NCI-H1092 (cell line): ENCODE measurements at places on chromosomes 13 and 19.
A peak's percentile ranks its signal among the peaks of the same experiment; 100 is the strongest.

DNA sequence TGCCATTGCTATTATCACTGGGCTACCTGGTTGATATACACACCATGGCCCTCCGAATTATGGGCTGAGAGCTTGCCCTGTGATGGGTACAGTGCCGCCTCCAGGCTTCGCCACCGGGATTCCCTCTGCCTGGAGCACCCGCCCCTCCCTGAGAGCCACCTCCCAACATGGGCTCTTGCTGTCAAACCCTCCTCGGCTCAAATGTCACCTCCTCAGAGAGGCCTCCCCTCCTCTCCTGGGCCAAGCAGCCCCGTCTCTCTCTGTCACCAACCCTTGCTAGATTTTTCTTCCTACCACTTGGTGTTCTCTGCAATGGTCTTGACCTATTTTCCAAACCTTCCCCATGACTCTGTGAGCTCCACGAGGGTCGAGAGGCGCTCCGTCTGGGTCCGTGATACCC, 12.2 kb upstream of the TLE2 start:
- no peak for DNase-seq

GRCh38 chr13:111270126-111270525, 50.3 kb upstream of the TEX29 start:
- no peak for DNase-seq

DNA sequence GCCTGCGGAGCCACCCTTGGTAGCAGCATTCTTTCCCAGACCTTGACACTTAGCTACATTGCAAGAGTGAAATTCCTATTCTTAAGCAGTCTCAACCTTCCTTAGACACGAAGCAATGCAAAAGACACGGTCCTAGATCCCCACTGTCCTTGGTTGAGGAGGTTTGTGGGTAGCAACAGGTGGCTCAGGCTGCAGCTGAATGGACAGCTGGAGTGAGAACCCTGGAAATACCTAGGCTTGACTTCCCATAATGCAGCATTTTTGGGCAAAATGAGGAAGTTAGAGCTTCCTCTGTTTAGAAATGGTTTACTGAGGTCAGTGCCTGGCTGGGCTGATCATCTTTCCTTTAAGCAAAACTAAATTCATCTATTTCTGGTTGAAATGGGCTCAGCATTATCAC, 296.6 kb downstream of the RFC3 start:
- DNase-seq = no peak

DNA sequence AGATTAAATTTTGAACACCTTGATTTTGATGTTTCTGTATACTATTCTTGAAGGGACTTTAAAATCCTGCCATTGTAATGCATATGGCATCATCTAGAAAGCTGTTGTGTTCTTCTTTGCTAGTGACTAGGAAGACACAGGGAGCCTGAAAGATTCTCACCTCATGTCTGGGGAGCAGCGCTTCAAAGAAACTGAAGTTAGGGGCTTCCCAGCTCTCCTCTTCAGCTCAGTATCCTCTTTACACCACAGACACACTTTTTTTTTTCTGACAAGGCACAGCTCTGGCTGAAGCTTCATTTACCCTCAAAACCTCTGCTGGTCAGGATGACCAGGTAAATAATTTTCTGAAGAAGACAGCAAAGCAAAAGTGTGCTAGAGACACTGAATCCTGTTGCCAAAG, 255.6 kb downstream of the ITGBL1 start:
- DNase-seq = no peak

DNA sequence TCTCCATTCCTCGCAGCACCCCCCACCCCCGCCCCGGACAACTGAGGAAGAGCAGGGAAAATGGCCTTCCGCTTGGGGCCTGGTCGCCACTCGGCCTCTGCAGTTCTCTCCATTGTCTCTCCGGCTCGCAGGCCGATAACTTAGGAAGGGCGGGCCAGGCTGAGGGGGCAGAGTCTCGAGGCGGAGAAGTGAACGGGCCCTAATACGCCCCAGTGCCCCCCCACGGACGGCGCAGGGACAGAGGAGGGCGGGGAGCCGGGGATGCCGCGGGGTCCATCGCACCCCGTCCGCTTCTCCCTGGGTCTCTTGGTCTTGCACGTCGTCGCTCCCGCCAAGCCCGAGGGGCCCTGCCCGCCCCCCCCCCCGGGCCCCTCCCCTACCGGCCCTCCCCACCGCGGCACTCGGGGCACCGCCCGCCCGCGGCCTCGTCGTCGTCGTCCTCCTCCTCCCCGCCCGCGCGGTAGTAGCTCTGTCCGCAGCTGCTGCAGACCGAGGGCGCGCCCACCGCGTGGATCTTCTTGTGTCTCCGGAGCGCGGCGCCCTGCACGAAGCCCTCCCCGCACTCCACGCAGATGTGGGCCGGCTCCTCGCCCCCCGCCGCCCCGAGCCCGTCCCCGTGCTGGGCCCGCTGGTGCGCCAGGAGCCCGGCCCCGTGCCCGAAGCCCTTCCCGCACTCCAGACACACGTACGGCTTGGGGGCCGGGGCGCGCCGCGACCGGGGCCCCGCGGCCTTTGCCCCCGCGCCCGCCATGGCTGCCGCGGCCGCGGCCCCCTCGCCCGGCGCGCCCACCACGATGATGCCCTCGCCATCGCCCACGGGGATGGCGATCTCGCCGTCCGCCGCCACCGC, 33.2 kb downstream of the ZNF787 start:
- DNase-seq = no peak

GRCh38 chr19:38861368-38861767, 11.6 kb upstream of the HNRNPL start:
- DNase-seq = no peak

- no peak for DNase-seq
Observed at GRCh38 chr19:3225677-3226093, 1.2 kb downstream of the CELF5 start.

DNA sequence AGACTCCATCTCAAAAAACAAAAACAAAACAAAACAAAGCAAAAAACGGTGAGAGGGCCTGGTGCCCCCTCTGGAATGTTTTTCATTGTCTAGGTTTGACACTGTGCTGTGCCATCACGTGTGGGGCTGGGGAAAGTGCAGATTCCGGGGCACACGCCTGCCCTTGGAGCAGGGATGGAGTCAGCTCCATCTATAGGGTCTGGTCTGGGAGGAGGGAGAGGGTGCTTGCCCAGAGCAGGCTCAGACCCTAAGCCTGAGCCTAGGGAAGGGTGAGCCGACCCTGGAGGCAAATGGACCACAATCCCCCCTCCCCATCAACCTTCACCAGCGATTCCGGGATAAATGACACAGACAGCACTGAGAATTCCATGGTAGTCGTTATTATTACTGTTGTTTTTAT, 10.9 kb upstream of the ZBTB32 start:
- no peak for DNase-seq

DNA sequence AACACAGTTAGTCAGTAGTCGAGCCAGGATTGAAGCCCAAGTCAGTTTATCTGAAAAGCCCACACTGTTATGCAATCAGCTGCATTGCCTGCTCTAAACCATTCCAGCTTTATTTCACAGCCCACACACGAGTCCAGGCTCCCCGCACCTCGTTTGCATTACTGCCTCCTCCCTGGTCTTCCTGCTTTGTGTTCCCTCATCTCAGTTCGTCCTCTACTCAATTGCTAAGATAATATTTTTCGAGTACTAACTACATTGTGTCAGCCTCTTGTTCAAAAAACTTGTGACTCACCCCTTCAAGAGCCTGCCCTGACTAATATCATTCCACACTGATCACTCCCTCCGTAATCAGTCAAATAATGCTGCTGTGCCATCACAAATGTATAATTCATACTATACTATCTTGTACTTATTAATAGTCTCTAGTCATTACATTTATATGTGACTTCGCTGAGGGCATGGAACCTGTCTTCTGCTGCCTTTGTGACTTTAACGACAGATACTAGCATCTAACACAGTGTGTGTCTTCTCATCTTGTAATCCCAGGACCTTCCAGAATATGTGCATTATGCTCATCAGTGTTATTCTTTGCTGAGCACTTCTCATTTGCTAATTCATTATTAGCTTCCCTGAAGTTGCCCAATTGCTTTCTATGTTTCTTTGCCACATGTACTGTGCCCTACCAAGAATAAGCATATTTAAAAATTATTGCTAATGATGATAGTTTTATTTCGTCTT, 26.2 kb upstream of the WDFY2 start:
- DNase-seq = no peak

DNA sequence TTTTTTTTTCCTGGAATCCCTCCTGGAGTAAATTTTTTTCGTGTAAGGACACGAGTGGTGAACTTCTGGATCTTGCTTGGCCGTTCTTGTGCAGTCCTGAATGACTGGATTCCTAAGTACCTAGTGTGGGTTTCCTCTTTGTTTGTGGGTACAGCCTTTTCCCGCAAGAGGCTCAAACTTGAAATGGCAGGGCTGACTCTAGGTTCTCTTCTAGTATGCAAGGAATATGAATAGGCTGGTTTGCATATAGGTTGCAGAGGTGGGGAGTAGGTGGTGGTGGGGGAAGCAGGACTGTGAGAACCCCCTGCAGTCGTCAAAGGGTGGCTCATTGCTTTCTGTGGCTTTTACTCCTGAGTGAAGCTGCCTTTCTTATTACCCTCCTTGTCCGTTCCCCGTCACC, 13.6 kb downstream of the UBAC2 start:
- DNase-seq = no peak

GRCh38 chr13:43074824-43075510, 51.6 kb downstream of the DNAJC15 start:
- no peak for DNase-seq

DNA sequence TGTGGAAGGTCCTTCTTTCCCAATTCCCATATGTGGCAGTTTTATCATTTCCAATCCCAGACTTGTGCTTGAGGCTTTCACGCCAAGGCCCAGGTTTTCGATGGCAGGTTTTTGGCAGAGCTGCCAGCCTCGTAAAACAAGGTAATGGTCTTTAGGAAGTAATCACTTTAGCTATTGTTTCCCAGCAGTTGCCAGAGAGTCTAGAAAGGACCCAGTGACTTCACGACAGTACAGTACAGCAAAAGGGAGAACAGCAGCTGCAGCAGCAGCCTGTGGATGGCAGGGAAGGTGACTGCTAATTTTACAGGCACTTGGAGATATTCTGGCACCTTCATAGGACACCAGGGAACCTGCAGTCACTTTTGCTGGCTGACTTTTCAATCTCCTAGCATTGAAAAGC, 291.6 kb upstream of the MAB21L1 start:
- peak; percentile 32 for DNase-seq

DNA sequence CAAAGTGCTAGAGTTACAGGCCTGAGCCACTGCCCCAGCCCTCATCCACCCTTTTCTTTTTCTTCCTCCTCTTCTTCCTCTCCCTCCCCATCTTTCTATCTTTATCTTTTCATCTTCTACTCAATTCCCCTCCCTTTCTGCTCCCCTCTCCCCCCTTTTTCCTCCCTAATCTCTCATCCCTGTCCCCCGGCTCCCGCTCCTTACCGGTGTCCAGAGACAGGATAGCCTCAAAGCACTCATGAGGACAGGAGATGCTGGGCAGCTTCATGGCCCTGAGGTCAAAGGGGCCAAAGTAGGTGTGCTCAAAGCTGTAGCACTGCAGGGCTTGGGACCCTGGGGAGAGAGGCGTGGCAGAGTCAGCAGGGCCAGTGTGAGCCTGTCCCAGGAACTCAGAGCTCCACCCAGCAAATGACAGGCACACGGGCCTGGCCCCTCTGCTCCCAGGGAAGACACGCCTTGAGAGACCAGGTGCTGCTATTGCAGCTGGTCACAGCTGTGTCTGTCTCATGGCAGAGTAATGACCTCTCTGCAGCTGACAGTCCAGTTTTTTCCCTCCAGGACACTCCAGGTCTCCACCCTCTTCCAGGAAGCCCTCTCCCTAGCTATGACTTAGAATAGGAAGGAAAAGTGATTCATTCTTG, 2.6 kb downstream of the LYPD5 start:
- no peak for DNase-seq

DNA sequence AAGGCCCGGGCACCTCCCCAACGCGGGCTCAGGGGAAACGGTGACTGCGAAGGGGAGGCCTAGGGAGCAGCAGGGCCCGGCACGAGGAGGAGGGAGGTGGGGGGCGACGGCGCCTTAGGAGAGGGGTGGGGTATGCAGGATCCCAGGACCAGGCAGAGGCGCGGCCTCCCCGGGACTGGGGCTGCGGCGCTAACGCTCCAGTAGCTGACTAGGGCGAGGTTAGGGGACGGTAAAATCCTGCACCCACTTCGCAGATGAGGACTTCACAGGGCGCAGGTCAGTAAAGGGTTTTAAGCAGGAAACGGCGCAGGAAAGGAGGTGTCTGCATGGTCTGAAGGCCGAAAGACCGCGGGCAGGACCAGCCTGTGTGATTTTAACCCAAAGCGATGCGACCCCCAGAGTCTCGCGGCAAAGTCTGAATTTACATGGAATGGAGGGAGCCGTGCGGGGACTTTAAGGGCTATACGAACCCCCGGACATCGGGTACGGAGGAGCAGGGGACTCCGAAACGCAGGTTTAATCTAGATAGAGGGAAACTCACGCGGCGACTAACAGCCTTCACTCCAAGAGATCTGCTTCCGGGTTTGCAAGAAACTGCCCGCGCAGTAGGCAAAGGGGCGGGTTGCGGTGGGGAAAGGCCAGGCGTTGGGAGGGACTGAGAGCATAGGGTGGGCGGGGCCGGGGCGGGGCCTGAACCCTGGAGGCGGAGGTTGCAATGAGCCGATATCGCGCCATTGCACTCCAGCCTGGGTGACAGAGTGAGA, at the start of gene ZNF665:
Gene ZNF665 (minus strand): TSS at position 588 of the 764 bp plus-strand sequence. CDS start 10,460 bp downstream, outside the sequence.
- DNase-seq = peak; percentile 78

DNA sequence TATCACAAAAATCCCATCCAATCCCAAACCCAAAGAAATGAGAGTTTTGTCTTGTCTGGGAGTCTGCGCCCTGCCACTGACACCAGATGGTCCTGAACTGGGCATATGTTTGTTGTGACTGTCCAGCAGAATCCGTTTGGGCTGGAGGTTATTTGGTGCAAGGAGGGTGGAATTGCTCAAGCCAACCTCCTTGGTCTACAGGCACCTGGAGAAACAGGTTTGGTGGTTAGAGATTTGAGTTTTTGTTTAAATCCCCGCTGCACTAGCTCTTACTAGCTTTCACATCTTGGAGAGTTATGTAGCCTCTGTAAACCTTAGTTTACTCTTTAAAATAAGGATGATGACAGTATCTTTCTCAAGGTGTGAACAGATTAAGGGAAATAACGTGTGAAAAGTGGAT, 101.7 kb downstream of the SLC7A1 start:
- DNase-seq = no peak

GRCh38 chr19:7069904-7070226, 362 bp downstream of the ZNF557 start:
- DNase-seq = no peak

GRCh38 chr13:110593430-110594130, 21.8 kb upstream of the NAXD start:
- DNase-seq = no peak

GRCh38 chr19:15294561-15294990, 37.8 kb downstream of the BRD4 start:
- DNase-seq = no peak

- no peak for DNase-seq
Observed at GRCh38 chr13:43861863-43862262, 17.7 kb downstream of the CCDC122 start.
